ENCODE measurements at places on chromosomes 4 and X. TPM values are rescaled to one million over a fixed set of nuclear protein-coding genes. Genes with fewer than 3 reads are reported as not detected.

GRCh38 chr4:87498446-87498900 is 30.7 kb downstream of the SPARCL1 start:
- DNase-seq = no peak

- DNase-seq = no peak
Measured at GRCh38 chrX:119206203-119206602, 29.9 kb upstream of the PGRMC1 start.

DNA sequence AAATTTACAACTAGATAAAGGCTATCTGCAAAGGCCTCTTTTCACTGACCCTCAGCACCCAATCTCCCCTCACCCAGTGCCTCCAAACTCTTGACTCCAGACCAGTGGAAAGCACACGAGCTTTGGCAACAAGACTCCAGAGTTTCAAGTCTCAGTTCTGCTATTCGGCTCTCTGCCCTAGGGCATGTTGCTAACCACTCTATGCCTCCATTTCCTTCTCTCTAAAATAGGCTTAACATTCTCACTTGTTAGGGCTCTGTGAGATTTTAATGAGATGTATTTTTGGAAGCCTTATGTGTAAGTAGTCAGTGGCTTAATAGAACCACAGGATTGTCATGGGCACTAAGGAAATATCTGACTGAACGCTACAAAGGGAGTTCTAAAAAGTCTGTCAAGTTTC is 116.5 kb upstream of the IQCM start:
- DNase-seq = no peak

DNA sequence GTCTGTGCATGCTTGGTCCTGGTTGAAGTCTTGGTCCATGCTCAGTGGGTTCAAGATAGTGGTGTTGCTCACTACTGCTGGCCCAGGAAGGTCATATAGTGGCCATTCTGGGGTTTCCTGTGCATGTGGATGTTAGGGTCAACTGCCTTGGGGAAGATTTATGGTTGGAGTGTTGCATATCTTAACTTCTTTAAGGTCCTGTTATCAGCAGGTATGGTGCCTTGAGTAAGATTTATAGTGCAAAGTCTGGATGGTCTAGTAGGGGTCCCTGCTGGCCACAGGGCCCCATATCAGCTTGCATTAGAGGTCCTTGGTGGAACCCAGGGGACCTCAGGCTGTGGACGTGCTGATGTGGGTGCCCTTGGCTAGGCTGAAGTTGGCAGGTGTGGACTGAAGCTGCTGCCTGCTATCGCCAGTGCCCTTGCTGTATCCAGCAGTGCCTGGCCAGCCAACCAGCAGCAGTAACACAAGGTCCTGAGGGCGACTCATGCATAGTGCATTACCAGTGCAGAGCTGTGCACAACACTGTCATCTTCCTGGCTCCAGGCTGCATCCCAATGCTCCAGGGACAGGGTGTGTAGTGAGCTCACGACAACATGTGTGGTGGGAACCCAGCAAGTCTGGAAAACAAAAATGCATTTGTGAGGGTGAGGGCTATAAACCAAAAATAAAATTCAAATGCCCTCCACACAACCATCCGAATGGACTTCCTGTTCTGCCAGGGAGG is 61.0 kb downstream of the BEX3 start:
- DNase-seq = no peak

DNA sequence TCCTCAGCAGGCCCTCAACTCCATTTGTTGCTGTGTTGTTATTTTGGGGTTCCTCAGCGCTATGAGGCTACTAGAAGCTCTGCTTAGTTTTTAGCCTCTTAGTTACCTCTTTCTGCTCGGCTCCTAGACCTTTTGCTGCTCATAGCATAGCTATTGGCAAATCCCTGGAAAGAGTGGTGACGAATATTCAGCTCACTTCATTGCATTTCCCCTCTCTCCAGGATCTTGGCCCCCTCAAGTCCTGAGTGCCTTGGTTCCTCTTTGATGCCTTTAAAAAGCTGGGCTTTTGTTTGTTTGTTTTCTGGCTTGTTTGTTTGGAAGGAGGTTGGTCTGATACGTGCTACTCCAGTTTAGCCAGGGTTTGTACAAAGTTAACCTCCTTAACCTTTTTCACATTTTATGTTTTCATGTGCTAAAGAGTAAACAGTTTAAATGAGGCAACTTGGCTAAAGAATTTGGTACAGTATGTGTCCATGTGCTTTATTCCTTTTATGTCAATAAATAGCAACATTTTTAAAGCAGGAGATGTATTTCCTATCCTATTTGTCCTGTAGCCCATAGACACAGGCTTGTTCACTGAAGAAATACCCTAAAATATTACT is 31.5 kb downstream of the SMAD1 start:
- DNase-seq = no peak

GRCh38 chr4:128660361-128661215 is 148.9 kb upstream of the JADE1 start:
- no peak for DNase-seq

DNA sequence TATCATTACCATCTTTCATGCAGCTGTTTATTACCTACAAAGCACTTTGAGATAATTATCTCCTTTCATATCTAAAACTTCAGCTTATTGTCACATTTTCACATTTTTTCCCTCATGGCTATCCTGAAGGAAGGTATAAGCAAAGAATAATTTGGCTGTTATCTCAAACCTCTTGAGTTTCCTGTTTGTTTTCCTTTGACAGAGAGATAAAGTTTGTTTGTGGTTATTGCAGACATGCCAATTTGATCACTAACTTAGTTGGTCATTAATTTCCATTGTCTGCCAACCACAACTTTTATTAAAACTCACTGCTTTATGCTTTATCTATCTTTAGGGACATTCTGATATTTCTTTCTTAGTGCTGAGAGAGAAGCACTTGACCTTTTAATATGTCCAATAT is 89.8 kb upstream of the SPANXB1 start:
- DNase-seq = no peak

DNA sequence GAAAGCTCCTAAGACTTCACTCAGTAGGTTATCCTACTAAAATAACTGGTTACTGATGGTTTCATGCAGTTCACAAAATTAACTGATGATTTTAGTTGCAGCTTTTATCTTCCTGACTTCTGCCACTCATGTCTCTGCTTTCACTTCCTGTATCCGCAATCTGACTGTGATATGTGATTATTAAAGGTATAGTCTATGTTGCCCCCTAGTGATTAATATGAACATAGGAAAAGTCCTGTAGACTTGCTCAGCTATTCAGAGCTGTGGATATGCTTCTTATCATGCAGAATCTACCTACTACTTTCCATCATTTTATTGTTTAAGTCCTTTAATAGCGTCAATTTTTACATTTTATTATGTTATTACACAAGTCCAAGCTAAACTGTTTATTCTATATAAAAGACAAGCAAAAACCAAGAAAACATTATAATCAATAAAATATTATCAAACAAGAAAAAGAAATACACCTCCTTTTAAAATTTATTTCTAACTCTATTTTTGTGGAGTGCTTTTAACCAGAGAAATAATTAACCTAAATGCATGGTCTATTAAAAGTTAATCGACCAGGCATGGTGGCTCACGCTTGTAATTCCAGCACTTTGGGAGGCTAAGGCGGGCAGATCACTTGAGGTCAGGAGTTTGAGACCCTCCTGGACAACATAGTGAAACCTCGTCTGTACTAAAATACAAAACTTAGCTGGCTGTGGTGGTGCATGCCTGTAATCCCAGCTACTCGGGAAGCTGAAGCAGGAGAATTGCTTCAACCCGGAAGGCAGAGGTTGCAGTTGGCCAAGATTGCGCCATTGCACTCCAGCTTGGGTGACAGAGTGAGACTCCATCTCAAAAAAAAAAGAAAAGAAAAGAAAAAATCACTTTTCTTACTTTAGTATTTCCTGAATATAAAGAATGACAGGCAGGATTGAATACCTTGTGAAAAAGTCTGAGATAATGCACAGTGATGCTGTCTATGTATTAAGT is 40.4 kb upstream of the TLR2 start:
- DNase-seq = no peak

DNA sequence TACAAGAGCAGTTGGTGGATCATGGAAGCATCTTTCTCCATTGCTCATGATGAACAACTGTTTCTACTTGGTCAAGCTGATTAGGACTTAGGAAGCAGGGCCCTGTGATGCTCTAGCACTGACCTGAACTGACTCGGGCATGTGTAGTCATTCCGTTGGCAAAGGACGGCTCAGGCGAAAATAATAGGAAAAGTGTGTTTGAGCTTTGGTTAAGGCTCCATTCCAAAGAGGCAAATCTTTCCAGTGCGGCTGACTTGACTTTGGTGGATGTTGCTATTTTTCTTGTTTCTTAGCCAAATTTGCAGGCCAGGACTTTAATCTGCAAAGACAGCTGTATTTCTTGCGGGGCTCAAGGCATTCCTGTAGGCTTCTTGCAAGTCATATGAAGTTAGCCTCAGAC is 39.5 kb downstream of the ZNF518B start:
- DNase-seq = no peak

DNA sequence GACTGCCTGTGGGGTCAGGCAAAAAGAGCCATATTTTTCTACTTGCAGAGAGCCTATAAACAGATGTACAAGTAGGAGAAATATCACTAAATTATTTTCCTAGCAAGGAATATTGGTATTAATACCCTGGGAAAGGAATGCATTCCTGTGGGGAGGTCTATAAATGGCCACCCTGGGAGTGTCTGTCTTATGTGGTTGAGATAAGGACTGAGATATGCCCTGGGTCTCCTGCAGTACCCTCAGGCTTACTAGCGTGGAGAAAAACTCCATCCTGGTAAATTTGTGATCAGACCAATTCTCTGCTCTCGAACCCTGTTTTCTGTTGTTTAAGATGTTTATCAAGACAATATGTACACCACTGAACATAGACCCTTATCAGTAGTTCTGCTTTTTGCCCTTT is 35.4 kb downstream of the C4orf33 start:
- no peak for DNase-seq

GRCh38 chrX:40582811-40583210 is 2.0 kb downstream of the ATP6AP2 start:
- DNase-seq = no peak

- DNase-seq = no peak
Measured at GRCh38 chr4:102076622-102077021, 268.7 kb downstream of the SLC39A8 start.

GRCh38 chr4:100469555-100469954 is 48.3 kb downstream of the EMCN start:
- DNase-seq = no peak

DNA sequence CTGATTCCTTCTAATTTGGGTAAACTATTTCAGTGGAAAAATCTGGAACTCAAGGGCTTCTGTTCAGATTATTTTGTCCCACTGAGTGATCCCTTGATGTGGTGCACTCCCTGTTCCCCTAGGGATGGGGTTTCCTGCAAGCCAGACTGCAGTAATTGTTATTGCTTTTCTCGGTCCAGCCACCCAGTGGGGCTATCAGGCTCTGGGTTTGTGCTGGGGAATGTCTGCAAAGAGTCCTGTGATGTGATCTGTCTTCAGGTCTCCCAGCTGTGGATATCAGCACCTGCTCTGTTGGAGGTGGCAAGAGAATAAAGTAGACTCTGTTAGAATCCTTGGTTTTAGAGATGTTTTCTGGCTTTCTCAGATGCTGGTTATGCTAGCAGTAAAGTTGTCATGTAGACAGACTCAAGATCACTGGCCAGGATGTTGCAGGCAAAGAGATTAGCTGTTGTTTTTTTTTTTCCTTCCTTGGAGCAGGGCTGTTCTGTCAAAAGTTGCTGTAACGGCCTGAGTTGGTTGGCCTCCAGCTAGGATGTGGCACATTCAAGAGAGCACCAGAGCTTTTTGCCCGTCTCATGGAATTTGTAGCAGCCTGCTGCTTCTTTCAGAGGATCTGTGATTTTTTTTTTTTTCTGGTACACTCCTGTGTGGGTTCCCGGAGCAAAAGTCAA is 1314.0 kb downstream of the PCDH19 start:
- DNase-seq = no peak

GRCh38 chr4:98566361-98567008 is 91.9 kb downstream of the TSPAN5 start:
- DNase-seq = no peak

DNA sequence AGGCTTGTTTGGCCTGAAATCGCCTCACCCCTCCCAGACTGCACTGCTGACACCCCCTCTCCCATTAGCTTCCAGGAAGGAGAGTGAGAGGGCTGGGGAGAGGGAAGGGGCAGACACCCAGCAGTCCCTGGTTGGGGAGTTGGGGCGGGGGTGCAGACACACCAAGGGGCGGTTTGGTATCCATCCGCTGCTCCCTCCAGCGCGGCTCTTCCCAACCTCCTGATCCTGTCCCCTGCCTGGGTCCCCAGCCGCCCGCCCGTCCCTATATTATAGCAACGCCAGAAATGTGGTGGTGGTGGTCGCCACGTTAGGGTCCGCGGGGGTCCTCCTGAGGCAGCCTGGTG is 24.9 kb downstream of the GPRASP3 start:
- DNase-seq = no peak

- no peak for DNase-seq
Measured at GRCh38 chr4:24607334-24607733, 23.0 kb upstream of the DHX15 start.

DNA sequence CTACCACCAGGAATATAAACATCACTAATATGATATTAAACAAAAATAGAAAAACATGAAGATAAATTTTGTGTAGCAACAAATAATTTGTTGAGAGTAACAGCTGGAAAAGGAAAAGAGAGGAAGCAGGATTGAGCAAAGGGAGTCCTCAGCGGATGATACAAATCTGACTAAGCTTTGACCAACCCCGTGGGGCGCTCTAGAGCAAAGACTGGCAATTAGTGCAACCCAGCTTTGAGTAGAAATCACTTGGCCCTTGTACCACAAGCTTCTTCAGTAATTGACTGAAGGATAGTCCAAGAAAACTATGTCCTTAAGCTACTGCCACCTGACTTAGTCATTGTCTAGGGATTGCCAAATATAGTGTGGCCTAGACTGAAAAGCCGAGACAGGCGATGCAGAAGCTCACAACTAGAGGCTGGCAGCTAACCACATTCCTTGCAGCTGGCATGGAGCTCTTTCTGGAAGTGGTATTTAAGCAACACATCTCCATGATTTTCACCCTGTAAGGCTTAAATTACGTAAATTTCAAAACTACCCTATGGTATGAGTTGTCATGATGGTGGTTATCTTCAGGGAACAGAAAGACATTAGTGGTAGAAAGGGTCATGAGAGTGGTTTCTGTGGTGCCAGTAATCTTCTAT is 396.0 kb downstream of the PDGFC start:
- no peak for DNase-seq

DNA sequence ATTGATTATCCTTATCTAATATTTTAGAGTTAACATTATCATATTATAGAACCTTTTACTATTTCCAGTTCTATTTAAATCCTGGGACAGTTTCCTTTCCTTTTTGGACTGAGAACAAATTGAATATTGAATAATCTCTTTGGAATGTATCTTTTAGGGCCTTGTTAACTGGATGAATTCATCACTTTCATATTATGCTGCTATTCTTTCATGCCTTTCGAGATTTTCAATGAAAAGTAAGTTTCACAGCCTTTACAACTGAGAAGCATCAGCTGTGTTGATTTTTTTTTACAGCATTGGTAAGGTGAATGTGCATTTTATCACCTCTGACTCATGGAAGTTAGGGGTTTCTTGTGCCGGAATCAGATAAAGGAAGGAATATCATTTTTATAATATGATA is 39.6 kb downstream of the PDLIM5 start:
- DNase-seq = no peak

The GPRASP2 gene
- total RNA-seq = 3.2 TPM

The ATXN3L gene
- not detected for total RNA-seq

The ARHGAP10 gene
- total RNA-seq = 8.3 TPM

The MND1 gene
- total RNA-seq = not detected

The GRK4 gene
- total RNA-seq = 2.8 TPM

The PNMA6F gene
- not detected for total RNA-seq

The SSX3 gene
- total RNA-seq = not detected

The MAGED4B gene
- 11.6 TPM for total RNA-seq

The OPRPN gene
- total RNA-seq = not detected

The XKRX gene
- total RNA-seq = 0.67 TPM

The HS3ST1 gene
- total RNA-seq = 0.06 TPM

The SHISA3 gene
- not detected for total RNA-seq

The NCAPG gene
- total RNA-seq = 0.83 TPM

Data from CD4-positive, alpha-beta memory T cell (primary cell).